ENCODE measurements at places on chromosomes 7 and 10.
A peak's percentile ranks its signal among the peaks of the same experiment; 100 is the strongest.

DNA sequence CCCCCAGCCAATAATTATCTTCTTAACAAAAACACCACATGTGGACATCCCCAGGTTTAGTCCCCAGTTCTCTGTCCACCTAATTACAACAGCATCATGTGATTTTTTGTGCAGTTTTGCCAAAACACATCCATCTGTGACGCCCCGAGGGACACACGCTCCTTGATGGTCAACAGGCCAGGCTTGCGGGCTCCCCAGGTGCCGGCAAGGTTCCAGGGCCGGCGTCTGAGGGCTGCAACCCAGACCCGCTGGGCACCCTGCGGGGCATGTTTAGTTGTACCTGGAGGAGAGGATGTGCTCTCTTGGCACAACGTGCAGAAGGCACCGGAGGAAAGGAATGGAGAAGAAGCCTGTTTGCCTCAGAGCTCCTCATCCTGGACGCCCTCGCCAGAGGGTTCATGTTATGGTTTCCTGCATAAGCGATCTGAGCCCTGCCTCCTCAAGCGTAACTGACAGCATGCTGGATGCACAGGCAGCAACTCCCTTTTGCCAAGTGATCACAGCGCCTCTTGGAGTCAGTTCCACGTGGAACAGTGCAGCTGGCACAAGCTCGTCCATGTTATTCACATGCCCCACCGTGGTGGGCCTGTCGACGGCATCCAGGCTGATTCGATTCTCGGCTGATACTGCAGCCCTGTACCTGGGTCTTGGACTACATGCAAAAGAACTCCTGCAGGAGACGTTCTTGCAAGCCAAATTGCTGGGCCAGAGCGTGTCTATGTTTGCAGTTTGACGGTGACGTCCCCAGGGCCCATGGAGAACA lies 41.6 kb downstream of the JAKMIP3 start:
- no peak for DNase-seq

DNA sequence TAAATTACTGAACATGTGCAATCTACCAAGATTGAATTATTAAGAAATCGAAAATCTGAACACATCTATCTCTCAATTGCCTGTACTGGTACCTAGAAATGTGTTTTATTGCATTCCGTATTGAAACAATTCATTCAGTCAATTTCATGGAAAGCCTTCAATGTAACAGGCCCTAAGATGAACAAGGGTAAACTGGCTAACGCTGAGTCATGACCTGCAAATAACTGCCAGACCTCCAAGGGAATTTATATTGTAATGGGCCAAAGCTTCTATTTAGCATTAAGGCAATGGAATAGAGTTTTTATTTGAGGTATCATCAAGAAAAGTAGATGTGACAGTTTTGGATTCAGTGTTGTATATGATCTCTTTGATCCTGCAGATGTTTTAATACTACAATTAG lies 49.9 kb upstream of the CD36 start:
- no peak for DNase-seq

DNA sequence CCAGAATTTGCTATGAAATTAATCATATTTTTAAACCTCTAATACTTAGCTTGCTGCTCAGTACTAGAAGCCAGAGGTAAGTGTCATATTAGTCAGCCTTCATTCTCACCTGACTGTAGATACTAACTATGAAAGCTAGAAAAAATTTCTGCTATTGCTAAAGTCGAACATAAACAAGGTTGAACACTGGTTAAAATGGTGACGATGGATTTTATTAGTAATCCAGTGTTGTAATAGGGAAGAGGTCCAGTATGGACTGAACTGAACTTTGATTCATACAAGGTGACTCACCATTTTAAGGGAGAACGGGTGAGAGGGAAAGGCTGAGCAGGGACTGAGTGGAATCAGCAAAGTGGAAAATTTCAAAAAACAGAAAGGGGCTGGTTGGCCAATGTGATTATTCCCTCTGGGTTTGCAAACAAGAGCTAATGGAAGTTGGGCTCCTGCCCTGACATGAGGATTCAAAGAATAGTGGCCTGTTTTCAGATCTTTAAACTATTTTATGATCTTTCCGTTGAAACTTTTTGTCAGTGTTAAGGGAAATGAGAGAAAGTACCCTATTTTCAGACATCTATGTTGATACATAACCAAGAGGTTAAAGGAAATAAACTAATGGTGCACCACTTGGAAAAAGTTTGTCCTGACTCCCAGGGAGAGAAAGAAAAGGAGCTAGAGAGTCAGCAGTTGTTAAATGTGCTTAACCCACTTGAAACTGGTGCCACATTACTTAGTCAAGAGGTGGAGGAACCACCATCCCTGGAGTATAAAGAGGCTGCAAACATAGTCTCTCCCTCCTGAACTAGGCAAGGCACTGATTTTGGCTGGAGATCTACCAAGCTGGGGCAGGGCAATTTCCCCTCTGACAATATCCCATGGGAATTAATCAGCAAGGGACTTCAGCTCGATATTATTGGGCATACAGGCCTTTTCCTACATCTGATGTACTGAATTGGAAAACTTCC lies 15.3 kb upstream of the AKR1C1 start:
- DNase-seq = peak; percentile 89

- no peak for DNase-seq
Measured at GRCh38 chr10:34292194-34292565, 522.9 kb downstream of the PARD3 start.

DNA sequence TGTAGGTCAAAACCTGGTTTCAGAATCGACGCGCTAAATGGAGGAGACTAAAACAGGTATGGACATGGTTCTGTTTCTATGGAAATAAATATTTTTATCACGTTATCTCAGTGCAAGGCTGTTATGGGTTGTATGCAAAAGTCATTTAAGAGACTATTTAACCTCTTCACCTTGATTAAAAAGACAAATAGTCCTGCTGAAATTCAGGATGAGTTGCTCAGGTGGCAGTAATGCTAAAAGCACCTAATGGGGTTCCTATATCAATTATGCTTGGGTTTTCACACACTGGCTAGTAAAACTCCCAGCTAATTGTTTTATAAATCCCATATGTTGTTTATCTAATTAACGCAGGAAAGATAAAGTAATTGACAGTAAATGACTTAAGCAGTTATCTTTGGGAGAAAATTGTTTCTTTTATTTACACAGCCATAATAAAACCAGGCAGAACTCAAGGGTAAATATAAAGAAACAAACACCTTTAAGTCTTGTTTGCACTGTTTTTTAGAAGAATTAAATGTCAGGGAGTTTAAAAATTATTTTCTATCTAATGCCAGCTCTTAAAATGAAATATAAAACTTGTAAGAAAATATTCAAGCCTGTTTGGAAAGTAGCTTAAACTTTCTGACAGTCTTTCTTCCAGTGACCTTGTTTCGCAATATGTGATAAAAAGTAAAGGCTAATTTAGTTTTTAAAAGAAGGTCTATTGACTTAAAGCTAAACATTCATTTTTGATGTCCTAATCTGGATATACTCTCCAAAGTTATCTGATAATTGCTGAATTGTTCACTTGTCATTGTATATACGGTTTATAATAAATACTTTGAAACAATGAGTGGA lies 3.2 kb downstream of the HHEX start:
- no peak for DNase-seq

DNA sequence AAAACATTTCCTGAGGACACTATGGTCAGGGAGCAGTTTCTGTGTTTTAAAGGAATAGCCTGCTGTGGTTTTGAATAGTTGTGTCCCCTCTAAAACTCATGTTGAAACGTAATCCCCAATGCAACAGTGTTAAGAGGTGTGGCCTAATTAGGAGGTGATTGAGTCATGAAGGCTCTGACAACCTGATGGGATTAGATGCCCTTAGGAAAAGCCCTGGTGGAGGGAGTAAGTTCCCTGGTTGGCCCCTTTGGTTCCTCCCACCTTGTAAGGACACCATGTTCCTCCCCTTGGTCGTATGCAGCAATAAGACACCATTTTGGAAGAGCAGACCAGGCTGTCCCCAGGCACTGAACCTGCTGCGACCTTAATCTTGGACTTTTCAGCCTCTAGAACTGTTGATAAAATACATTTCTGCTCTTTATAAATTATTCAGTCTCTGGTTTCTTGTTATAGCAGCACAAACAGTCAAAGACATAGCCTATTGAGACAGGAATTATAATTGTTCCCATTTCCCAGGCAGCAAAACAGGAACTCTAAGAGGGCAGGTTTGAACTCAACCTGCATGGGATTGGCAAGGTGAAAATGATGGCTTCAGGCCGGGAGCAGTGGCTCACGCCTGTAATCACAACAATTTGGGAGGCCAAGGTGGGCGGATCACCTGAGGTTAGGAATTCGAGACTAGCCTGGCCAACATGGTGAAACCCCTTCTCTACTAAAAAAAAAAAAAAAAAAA lies 20.5 kb upstream of the TNS3 start:
- DNase-seq = peak; percentile 25

DNA sequence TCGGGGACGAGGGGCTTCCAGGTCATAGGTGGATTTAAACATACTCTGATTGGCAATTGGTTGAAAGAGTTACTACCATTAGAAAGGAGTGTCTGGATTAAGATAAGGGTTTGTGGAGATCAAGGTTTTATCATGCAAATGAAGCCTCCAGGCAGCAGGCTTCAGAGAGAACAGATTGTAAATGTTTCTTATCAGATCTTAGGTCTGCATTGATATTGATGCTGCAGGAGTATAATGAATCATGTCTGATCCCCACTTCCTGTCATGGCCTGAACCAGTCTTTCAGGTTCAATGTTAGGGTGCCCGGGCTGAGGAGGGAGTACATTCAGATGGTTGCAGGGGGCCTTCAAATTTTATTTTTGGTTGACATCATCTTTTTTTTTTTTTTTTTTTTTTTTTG lies 51.4 kb downstream of the SH3PXD2A start:
- DNase-seq = no peak

DNA sequence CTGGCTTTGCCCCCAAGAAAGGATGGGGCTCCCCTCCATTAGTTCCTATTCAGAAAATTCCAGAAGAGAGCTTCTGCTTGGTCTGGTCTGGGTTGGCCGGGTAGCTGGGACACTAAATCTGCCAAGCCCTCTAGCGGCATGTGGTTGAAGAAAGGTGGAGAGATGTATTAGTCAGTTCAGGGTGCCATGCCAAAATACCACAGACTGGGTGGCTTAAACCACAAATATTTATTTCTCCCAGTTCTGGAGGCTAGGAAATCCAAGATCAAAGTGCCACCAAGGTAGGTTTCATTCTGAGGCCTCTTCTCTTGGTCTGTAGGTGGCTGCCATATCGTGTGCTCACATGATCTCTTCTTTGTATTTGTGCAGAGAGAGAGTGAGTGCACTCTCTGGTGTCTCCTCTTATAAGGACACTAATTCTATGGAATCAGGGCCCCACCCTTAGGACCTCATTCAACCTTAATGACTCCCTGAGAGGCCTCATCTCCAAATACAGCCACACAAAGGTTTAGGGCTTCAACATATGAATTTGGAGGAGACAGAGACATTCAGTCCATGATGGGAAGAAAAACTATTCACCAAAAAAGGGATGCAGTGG lies 38.7 kb upstream of the MTPAP start:
- peak; percentile 93 for DNase-seq

GRCh38 chr7:13179011-13179582 lies 491.7 kb downstream of the ARL4A start:
- DNase-seq = no peak

- no peak for DNase-seq
Measured at GRCh38 chr10:100014071-100014762, 4.5 kb upstream of the DNMBP start.

DNA sequence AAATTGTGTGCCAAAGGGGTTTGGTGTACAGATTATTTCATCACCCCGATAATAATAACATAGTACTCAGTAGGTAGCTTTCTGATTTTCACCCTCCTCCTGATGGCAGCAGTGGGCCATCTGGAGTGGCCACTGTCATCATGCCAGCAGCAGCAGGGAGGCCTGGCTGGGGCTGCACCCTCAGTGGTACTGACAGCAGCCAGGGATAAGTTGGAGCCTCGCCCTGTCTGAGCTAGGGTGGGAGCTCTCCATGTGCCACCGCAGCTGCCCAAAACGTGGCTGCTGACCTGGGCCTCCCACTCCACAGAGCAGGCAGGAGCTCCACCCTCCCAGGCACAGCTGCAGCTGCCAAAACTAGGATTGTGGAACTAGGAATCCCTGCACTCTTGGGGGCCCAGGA lies 700.8 kb upstream of the KCND2 start:
- DNase-seq = no peak

- no peak for DNase-seq
Measured at GRCh38 chr7:50661345-50662040, 96.3 kb upstream of the DDC start.

DNA sequence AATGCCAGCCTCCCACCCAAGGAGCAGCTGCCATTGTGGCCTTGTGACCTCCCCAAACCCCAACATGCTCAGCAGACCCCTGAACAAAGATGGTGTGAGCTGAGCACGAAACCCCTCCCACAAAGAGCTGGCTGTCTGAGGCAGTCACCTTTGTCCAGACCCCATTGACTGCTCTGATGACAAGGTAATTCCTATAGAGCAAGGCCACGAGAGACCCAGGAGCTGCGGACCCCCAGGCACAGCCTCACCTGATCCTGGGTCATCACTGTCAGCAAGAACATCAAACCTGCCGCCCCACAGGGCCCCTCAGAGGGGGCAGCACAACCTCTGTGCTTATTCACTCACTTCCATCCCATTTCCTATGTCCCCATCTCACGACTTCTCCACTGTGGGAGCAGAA lies 102.6 kb downstream of the CPXM2 start:
- DNase-seq = no peak

- no peak for DNase-seq
Measured at GRCh38 chr10:83959328-83959727, 180.0 kb upstream of the GHITM start.

GRCh38 chr10:26448292-26448691 lies 10.2 kb downstream of the APBB1IP start:
- DNase-seq = no peak

DNA sequence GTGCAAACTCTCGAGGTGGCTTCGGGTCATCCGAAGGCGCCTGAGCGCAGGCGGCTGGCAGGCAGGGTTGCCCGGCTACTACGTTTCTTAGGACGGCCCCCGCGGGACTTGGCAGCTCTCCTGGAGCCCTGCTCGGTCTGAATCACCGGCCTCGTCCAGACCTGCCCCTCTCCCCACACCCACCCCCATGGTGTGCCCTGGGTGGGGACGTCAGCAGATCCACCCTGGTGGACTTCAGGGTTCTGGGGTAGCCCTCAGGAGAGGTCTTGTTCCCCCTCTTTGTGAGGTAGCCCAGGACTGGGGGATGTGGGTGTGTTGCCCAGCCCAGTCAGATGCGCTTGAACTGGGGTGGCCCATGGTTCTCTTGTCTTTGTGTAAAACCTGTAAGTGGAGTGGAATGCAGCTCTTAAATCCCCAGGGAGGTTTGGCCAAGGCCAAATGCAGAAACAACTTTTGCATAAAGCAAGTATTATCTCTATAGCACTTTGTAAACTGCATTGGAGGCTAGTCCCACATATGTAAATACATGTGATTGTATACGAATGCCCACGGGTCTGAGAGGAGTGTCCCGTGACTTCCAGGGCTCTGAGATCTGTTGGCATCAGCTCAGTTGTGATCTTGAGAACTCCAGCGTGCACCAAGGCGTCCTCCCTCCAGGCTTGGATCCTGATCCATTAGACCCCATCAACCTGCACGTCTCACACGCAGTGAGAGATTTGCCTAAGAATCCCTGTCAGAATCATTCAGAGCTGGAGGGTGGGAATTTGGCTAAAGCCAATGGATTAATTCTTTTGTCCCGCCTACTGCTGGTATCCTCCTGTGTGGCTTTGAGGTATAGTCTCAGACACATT lies 1.8 kb downstream of the PFKFB3 start:
- DNase-seq = peak; percentile 70

GRCh38 chr7:156475179-156475578 lies 165.4 kb upstream of the RNF32 start:
- peak; percentile 62 for DNase-seq
